Aorta (tissue), 5 donors: ENCODE measurements at places on chromosomes 11 and 22. TPM values are rescaled to one million over a fixed set of nuclear protein-coding genes. Genes with fewer than 3 reads are reported as not detected.
A peak's percentile ranks its signal among the peaks of the same experiment; 100 is the strongest.

The TREH gene
- not detected for total RNA-seq

- H3K27ac ChIP-seq: no peak overlapping the region
- H3K36me3 ChIP-seq: no peaks in the 10 kb centered on the region
- no peaks in the 10 kb centered on the region for H3K27me3 ChIP-seq
Measured at GRCh38 chr11:108891909-108892511, 227.1 kb downstream of the DDX10 start.

DNA sequence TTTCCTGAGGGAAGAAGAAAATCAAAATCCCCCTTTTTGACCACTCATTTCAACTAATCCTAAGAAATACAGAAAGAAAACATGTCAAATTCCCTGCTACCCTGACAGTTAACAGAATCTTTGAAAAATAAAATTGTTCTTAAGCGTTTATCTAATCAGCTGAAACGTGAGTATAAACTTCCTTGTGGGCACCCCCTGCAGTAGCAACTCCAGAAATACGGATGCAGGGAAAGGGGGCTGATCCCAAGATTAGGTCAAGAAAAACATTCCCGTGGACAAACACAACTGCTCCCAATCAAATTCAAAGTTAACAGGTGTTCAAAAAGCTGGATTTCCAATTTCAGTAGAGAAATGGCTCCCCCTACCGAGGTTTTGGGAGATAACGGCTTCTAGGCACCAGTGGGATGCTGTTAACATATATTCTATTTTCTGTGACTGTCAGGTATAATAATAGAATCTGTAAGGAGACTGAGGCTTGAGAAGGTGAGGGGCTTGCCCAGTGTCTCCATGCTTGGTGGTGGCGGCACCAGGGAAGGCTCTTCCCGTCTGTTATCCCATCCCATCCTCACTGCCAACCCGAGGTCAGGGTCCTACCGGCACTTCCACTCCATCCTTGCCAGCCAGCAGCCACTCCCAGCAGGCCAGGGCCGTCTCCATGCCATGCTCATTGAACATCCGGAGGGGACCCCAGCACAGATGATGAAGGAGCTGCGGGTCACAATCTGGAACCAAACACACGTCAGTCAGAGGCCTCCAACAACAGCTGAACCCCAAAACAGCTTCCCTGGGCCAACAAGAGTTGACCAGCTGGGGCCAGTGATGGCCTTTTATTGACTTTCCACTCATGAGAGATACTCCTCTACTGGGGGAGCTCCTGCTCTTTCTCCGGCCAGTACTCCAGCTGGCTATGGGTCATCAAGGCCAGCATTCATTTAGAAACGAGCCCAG lies 32.0 kb upstream of the SERPIND1 start:
- no peak overlapping the region for H3K27ac ChIP-seq
- DNase-seq: no peak
- no peaks in the 10 kb centered on the region for H3K4me1 ChIP-seq
- H3K27me3 ChIP-seq: no peaks in the 10 kb centered on the region

The MUC6 gene
- total RNA-seq: not detected

DNA sequence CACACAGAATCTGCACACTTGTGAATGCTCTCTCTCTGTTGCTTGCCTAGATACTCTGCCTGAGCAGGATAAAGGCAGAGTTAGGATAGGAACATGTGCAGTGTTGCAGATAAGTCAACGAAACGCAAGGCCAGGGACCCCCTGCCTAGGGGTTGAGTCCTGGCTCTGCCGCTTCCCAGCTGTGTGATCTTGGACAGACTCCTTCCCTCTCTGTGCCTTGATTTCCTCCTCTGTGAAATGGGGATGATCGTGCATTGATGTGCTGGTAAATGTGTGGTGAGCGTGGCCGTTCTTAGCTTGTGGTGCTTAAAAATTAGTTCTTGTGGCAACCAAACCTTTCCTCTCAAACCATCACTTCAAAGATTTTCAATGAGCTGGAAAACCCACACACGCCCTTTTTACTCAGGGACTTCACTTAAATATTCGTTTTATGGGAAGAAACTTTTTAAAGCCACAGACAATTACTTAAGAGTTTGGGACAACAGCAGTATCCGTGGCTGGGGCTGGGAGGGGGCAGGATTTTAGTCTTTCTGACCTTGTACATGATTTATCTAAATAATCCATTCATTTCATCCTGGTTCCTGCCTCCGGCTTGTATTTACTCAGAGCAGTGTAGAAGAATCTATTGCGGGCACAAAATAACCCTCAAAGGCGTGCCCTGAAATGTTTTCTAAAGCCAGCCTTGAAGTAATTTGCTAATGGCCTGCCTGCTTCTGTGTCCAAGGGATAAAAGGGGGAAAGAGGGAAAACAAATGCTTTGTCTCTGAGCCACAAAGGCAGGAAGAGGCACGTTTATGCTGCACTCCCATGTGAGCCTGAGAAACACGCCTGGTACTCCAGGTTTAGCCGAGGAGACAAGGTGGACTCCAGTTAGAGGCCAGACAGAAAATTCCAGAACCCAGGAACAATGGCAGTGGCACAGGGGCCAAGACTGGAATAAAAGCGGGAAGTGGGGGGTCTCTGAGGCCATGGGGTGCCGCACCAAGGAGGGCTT lies 85.0 kb upstream of the CRYBB3 start:
- H3K4me1 ChIP-seq: no peaks in the 10 kb centered on the region
- no peaks in the 10 kb centered on the region for H3K27me3 ChIP-seq
- DNase-seq: no peak
- no peak overlapping the region for H3K27ac ChIP-seq

The GTSE1 gene
- total RNA-seq: 0.55 TPM

The MRGPRE gene
- not detected for total RNA-seq

GRCh38 chr11:37718431-37718999 lies 1120.5 kb upstream of the RAG2 start:
- H3K36me3 ChIP-seq: no peaks in the 10 kb centered on the region
- H3K27ac ChIP-seq: no peak overlapping the region
- no peaks in the 10 kb centered on the region for H3K4me1 ChIP-seq

- no peak for DNase-seq
- H3K27me3 ChIP-seq: no peaks in the 10 kb centered on the region
- H3K27ac ChIP-seq: no peak overlapping the region
- H3K4me1 ChIP-seq: no peaks in the 10 kb centered on the region
Measured at GRCh38 chr11:104361975-104362374, 198.0 kb upstream of the PDGFD start.

The CBLIF gene
- total RNA-seq: not detected

The SLC6A5 gene
- not detected for total RNA-seq

GRCh38 chr11:2867722-2868505 lies 17.7 kb downstream of the CDKN1C start:
- no peaks in the 10 kb centered on the region for H3K4me1 ChIP-seq
- H3K27me3 ChIP-seq: no peaks in the 10 kb centered on the region
- DNase-seq: no peak
- H3K36me3 ChIP-seq: no peaks in the 10 kb centered on the region

The ASCL2 gene
- 1.4 TPM for total RNA-seq

GRCh38 chr22:19066531-19067271 lies 55.5 kb downstream of the DGCR2 start:
- no peaks in the 10 kb centered on the region for H3K36me3 ChIP-seq
- DNase-seq: no peak
- H3K27ac ChIP-seq: no peak overlapping the region
- H3K4me3 ChIP-seq: no peak overlapping the region

- H3K27me3 ChIP-seq: no peaks in the 10 kb centered on the region
- H3K4me1 ChIP-seq: no peaks in the 10 kb centered on the region
- peaks cover 5% of the 10 kb centered on the region for H3K36me3 ChIP-seq
- H3K4me3 ChIP-seq: no peak overlapping the region
- DNase-seq: peak; percentile 43
Measured at GRCh38 chr22:37616201-37617083, 7.8 kb downstream of the GGA1 start.

The ZBTB16 gene
- total RNA-seq: 54.5 TPM

- no peak overlapping the region for H3K4me3 ChIP-seq
- no peak overlapping the region for H3K27ac ChIP-seq
- H3K4me1 ChIP-seq: no peaks in the 10 kb centered on the region
Measured at GRCh38 chr11:123357990-123358827, 71.9 kb upstream of the GRAMD1B start.

DNA sequence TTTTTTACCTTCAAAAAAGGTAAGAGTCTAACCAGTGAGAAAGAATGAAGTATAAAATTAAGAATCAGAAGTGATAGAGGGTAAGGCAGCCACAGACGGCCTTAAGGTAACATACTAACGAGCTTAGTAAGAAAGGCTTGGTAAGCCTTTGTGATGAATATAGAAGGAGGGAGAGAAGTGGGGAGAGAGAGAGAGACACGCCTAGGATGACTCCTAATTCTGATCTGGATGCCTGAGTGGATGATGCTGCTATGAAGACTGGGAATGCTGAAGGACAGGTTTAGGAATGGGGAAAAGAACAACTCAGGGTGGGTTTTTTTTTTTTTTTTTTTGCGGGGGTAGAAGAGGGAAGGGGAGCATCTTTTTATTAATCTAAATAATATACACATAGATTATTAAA lies 4.8 kb downstream of the FBXO3 start:
- no peak for DNase-seq
- no peak overlapping the region for H3K4me3 ChIP-seq
- H3K36me3 ChIP-seq: no peaks in the 10 kb centered on the region

The KDELR3 gene
- total RNA-seq: 24.0 TPM

The GLYATL2 gene
- not detected for total RNA-seq

The TLCD5 gene
- 7.9 TPM for total RNA-seq

DNA sequence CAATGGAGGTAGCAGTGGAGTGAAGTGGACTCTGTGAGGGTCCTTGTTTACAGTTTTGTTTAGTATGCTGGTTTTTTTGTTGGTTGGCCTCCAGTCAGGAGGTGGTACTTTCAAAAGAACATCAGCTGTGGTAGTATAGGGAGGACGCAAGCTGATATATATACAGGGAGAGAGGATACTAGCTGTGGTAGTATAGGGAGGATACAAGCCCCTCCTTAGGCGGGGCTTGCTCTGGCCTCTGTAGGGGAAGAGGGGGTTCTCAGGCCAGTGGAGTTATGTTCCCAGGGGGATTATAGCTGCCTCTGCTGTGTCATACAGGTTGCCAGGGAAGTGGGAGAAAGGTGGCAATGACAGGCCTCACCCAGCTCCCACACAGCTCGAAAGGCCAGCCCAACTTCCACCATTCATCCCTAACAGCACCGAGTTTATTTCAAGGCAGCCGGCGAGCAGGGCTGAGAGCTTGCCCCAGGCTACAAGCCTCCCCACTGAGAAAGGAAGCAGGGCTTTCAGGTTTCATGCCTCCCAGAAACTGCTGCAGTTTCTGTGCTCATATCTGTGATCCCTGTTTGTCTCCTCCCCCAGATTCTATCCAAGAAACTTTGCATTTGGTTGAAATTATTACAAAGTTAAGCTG lies 10.4 kb downstream of the OR52E6 start:
- H3K27me3 ChIP-seq: no peaks in the 10 kb centered on the region
- H3K27ac ChIP-seq: no peak overlapping the region
- no peak overlapping the region for H3K4me3 ChIP-seq
- no peaks in the 10 kb centered on the region for H3K4me1 ChIP-seq

The RHOD gene
- total RNA-seq: 20.1 TPM

DNA sequence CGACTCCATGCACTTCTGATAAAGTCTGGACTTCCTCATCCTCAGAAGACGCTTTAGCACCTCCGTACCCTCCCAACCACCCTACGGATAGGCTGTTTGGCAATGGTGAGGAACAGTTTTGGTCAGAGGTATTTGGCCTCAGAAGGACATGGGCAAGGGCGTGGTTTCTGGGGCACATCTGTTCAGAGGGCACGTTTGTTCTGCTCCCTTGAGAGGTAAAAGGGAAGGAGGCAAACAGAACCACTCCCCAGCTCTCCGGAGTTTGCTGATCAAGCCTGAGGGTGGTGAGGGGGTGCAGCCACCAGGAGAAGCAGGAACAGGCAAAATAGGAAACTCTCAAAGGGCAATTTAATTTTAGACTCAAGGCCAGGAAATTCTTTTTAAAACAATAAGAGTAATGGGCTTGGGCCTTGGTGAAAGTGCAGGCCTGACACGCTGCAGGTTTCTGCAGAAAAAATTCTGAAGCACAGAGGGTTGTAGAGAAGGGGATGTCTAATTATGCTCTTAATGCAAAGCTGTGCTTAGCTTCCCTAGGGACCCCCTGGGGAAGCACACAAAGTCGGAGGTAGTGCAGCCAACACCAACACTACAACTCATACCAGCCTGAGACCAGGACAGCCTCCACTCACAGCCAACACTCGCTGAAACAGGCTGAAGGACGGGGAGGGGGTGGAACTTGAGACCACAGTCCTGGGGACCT lies 23.3 kb downstream of the ETS1 start:
- no peaks in the 10 kb centered on the region for H3K27me3 ChIP-seq
- no peak overlapping the region for H3K4me3 ChIP-seq
- no peaks in the 10 kb centered on the region for H3K4me1 ChIP-seq
- DNase-seq: no peak
- no peak overlapping the region for H3K27ac ChIP-seq
- H3K36me3 ChIP-seq: no peaks in the 10 kb centered on the region

GRCh38 chr11:81673001-81673400 lies 1060.7 kb downstream of the FAM181B start:
- H3K36me3 ChIP-seq: no peaks in the 10 kb centered on the region
- no peaks in the 10 kb centered on the region for H3K27me3 ChIP-seq
- H3K27ac ChIP-seq: no peak overlapping the region
- H3K4me3 ChIP-seq: no peak overlapping the region
- no peaks in the 10 kb centered on the region for H3K4me1 ChIP-seq
- no peak for DNase-seq

DNA sequence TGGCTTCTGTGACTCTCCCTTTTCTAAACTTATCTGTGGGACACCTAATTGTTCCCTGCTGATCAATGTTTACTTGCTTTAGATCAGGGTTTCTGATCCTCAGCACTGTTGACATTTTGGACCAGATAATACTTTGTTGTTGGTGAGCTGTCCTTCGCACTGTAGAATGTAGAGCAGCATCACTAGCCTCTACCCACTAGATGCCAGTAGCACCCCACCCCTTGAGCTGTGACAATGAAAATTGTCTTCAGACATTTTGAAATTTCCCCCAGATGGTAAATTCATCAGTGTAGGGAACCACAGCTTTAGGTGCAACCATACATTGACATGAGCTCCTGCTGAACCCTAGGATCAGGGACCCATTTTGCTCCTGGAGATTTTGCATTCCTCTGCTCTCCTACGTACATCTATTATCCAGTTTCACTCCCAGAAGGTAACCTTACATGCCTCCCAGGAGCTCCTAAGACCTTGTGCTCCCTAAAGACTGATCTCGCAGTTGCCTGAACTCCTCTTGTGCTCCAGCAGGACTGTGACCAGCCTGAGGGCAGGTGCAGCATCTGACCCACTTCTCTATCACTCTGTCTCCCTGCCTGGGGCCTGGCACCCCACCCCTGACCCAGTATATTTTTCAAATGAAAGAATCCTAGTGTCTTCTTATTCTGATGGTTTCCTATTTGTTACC lies 107.8 kb downstream of the FAR1 start:
- no peaks in the 10 kb centered on the region for H3K27me3 ChIP-seq
- H3K27ac ChIP-seq: no peak overlapping the region
- H3K4me1 ChIP-seq: no peaks in the 10 kb centered on the region

The KDM4E gene
- not detected for total RNA-seq

The ACCSL gene
- not detected for total RNA-seq

DNA sequence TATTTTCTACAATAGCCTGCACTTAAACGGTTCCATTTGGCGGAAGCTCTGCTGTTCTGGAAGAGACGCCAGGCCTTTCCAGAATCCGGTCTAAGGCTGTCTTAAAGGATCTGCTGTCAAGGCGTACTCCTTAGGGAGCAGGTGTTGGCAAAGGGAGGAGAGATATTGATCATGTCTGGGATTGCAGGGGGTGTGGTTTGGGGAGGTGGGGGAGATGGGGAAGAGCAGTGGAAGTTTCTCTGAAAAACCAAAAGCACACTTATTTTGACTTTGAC lies 22.5 kb upstream of the WNT11 start:
- H3K4me3 ChIP-seq: no peak overlapping the region
- H3K36me3 ChIP-seq: no peaks in the 10 kb centered on the region
- no peak overlapping the region for H3K27ac ChIP-seq
- no peaks in the 10 kb centered on the region for H3K4me1 ChIP-seq
